ENCODE measurements at places on chromosomes 2 and 18. TPM values are rescaled to one million over a fixed set of nuclear protein-coding genes. Genes with fewer than 3 reads are reported as not detected.

The UGGT1 gene
- 45.1 TPM for total RNA-seq

The ITPRID2 gene
- total RNA-seq, result 76.5 TPM

The TTC31 gene
- 26.3 TPM for total RNA-seq

The NAT8 gene
- total RNA-seq, result not detected

The SCG2 gene
- 3.0 TPM for total RNA-seq

The FER1L5 gene
- total RNA-seq, result not detected

DNA sequence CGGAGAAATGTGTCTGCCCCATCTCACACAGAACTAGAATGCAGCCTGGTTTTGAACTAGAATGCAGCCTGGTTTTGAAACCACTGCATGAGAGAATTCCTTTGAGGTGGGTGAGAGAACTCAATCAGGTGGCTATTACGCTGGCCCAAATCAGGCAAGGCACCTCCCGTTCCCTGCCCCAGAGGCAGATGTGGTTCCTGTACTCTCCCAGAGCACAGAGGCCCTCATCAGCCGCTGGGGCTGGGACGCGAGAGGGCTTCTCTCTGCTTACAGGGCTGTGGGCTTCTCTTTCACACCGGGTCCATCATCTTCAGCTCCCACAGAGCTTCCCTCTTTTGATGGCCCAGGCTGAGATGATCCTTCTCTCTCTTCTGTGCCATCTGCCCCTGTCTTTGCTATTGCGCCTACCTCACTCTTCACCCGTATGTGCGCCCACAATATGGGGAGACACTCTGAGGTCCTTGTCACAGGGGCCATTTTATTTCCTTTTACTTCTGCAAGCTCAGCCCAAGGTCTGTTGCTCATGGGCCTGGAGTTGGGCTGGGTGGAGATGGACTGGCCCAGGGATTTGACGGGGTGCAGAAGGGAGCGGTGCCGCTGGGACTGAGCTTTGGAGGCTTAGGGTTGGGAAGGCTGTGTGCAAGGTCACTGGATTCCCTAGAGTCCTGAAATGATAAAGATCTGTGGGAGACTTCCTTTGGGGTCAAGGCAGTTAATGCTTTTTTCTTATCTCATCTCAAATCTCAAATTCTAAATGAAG, 84.4 kb upstream of the HS6ST1 start:
- DNase-seq, result no peak

DNA sequence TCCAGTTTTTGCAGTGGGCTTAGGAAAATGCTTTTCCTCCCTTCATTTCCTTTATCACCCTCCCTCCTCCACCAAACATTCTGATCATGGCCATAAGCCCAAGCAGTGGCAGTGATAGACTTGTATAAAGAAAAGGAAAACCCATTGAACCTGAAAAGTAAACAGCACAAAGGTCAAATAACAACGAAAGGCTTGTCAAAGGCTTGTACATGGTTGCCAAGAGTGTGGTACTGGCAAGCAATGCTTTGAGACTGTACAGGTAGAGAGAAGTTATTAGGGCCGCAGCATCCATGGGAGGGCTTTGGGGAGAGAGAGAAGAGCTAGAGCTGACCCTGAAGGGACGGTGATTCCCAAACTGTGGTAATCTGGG, 2.1 kb upstream of the VWA3B start:
- no peak for DNase-seq

DNA sequence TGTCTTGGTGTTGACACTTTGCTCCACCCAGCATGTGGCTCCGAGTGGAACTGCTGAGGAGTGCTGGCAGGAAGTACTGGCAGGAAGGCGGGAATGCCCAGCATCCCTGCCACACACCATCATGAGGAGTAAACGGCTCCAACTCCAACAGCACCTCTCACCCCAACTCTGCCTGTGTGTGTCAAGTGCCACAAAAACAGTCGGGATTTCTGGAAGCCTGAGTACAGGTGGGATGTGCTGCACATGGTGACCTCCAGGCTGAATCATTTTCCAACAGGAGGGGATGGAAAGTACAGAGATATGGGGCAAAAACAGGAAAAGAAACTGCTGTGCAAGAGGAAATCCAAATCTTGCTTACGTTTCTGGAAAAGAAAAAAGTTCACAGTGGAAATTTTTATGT, 53.6 kb downstream of the PARD6G start:
- DNase-seq, result no peak

DNA sequence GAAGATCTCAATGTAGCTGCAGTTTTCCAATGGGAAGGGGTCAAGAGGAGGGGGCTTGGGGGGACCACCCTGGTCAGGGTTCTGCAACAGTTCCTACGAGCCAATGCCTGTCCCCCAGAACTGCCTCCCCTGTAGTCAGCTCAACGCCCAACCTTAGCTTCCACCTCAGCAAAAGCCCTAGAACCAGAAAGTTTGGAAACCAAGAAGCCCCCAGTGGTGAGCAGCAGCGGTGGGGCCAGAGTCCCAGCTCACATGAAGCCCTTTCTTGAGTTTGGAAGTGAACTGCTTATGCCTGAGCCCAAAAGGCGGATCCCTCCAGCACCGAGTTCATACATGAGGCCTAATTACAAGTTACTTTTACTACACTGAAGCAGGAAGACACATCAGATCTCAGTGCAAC, 162.4 kb downstream of the HDAC4 start:
- DNase-seq, result no peak

- no peak for DNase-seq
These were observed 31.8 kb downstream of the TGIF1 start for GRCh38 chr18:3481696-3482210.

GRCh38 chr2:23806201-23806600, 120.7 kb downstream of the ATAD2B start:
- DNase-seq, result no peak

GRCh38 chr2:238022594-238023157, 38.1 kb upstream of the SCLY start:
- no peak for DNase-seq

- DNase-seq, result peak; percentile 84
These were observed 18.2 kb downstream of the FBLN7 start for GRCh38 chr2:112156152-112156986.

DNA sequence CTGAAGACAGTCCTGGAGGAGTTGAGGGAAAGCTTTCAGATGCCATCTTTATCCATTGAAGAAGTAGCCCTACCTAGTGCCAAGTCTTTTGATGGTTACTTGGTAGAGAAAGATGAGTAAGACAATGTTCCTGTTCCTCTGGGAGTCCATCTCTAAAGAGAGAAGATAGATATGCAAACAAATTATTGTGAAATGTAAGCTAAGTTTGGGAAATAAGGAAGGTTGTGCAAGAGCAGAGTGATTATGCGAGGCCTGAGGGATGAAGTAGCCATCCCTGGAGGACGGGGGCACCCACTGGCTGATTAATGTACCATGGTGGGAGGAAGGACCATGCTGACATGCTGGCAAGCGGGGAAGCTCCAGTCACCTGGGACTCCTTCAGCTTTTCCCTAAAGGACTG, 994 bp upstream of the DTNA start:
- peak; percentile 14 for DNase-seq

GRCh38 chr2:177326005-177326404, 61.5 kb upstream of the NFE2L2 start:
- DNase-seq, result no peak

DNA sequence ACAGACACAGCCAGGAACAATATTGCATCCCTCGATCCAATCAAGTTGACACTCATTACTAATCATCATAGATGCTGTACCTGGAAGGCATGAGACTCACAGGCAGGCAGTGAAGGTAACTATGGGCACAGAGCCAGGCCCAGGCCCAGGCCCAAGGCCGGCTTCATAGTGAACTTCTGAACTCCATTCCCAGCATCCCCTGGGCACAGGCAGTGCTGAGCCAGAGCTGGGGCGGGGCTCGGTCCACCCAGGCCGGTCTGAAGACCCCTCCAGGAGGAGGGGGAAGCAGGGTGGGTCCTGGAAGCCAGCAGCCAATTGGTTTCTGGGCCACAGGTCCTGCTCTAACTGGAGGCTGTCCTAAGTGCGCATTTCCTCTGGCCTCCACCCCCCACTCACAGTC, 37.6 kb downstream of the MLPH start:
- DNase-seq, result no peak

DNA sequence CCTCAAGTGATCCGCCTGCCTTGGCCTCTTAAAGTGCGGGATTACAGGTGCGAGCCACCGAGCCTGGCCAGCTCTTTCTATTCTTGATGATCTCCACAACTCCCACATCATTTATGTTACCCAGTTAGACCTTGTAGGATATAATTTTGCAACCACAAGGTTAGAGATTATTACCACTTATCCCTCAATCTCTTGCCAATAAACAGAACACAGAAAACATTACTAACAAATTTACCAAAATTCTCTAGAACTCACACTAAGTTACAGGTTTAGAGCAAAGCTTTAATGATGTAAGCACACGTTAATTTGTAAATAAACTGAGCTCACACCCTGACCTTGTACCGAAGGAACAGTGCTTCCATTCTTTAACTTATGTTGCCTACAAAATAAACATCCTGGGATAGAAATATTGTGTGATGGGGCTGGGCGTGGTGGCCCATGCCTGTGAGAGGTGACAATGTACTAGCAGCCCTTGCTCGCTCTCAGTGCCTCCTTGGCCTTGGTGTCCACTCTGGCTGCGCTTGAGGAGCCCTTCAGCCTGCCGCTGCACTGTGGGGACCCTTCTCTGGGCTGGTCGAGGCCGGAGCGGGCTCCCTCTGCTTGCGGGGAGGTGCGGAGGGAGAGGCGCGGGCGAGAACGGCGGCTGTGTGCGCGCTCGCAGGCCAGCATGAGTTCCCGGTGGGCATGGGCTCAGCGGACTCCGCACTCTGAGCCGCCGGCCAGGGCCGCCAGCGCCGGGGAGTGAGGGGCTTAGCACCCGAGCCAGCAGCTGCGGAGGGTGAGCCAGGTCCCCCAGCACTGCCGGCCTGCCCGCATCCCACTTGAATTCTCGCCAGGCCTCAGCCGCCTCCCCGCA, 42.1 kb upstream of the ITSN2 start:
- no peak for DNase-seq

- no peak for DNase-seq
These were observed 226.8 kb upstream of the FN1 start for GRCh38 chr2:215662715-215663114.

DNA sequence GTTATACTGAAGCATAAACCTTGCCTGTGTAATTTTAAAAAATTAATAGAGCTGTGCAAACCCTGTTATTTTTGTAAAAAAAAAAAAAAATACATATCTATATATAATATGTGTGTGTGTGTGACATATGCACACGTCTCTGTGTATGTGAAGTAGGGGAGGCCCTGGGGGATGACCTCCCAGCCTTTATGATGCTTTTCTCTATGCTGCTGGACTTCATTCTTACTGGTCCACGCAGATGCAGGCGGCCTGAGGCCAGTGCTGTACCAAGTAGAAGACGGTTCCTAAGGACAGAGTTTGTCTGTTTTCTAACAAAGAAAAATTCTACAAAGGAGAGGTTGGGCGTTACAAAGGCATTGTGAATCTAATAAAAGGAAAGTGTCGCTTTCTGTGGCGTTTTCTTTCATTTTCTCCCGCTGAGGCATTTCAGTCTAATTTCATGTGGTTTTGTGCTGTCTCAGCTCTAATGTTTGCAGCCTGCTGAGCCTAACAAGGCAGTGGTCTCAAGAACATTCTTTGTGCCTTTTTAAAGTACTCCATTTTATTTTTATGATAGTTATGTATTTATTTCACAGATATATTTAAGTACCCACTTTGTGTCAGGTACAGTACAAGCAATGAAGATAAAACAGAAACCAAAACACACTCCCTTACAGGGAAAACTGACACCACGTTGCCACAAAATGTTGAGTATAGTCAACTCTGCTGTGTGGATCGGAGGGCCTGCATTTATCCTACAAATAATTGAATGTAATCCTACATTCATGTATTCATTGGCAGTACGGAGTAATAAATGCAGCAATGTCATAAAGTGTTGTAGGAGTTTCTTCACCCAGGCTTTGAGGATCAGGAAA, 118.0 kb downstream of the RAB3GAP1 start:
- no peak for DNase-seq

GRCh38 chr2:21023419-21024181, 20.3 kb downstream of the APOB start:
- no peak for DNase-seq

GRCh38 chr2:167264380-167264779, 376.1 kb downstream of the XIRP2 start:
- DNase-seq, result no peak

GRCh38 chr2:236827997-236828396, 257.7 kb upstream of the COPS8 start:
- DNase-seq, result no peak

DNA sequence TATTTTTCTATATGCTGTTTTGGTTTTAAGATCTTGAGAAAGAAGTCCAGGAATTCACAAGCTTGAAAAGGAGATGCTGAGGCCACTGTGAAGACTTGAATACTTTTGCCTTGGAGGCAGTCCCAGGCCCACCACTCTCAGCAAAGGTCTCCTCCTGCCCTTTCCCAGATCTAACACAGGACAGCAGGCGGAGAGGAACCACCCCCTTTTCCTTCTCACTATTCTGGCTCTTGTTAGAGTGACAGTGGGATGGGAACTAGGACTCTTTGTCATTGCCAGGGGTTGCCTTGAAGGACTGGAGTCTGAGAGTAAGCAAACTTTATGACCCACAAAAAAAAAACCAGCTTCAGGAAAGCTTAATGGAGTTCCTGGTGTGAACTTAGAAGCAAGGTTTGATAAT, 54.7 kb downstream of the E2F6 start:
- DNase-seq, result no peak

DNA sequence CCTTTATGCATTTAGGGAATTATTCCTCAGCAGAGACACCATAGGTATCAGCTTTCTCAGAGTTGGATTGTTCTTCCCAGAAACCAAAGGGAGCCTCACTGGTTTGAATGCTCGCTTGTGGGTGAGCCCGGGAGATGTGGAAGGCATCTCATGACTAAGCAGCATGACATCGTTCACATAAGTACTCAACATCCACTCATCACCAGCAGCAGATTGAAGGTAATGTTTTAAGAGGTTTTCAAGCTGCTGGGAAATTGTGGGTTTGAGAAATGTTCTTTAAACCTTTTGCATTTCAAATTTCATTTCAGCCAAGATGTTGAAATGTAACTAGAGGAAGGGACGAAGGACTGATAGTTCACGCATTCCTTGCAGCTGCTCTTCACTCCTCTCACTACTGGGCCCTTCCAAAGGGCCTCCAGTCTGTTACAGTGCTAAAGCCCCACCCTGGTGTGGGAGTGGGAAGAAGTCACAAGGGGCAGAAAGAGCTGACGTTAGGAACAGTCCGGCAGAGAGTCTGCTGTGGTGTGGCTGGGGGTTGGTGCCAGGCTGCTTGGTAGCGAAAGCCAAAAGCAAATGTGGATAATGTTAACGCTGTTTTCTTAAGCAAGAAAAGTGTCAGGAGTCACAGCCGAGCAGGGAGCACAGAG, 324.5 kb upstream of the EPHA4 start:
- DNase-seq, result peak; percentile 58

Measured in Daoy (cell line).